Motor neuron (in vitro differentiated cells): ENCODE measurements at places on chromosomes 16 and 17. TPM values are rescaled to one million over a fixed set of nuclear protein-coding genes. Genes with fewer than 3 reads are reported as not detected.

DNA sequence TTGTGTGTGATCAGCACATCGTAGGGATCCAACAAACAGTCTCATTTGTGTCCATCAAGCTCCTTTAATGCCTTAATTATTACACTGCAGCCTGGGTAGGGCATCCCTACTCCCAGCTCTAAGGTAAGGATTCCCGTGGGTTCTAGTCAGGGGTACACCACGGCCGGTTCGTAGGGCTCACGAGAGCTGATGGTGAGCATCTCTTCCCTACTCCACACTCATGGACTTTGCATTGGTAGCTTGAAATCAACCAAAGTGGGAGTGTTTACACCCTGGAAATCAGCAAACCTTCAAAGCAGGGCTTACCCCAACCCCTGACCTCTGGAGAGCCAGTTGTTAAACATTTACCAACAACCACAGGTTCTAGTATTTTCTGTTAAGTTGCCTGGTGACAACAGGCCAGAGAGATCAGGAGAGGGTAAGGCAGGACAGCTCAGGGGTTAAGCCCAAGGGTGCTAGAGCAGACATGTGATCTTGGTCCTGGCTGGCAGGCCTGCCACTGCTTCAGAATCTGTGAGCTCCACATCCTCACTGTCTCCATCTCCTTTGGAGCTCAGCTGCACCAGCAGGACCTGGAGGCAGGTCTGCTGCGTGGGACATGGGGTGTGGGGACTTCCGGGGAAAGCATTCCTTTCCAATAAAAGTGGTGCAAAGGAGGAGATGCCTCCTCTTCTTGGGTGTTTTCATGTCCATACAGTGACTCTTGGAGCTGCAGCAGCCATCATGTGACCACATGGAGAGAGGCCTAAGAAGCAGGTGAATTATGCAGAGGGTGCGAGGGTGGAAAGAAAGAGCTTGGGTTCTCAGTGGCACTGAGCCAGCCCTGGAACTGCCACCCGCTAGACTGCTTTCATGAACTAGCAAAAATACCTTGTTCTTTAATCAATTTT is 36.1 kb upstream of the ZCCHC14 start:
- no peak for ATAC-seq

DNA sequence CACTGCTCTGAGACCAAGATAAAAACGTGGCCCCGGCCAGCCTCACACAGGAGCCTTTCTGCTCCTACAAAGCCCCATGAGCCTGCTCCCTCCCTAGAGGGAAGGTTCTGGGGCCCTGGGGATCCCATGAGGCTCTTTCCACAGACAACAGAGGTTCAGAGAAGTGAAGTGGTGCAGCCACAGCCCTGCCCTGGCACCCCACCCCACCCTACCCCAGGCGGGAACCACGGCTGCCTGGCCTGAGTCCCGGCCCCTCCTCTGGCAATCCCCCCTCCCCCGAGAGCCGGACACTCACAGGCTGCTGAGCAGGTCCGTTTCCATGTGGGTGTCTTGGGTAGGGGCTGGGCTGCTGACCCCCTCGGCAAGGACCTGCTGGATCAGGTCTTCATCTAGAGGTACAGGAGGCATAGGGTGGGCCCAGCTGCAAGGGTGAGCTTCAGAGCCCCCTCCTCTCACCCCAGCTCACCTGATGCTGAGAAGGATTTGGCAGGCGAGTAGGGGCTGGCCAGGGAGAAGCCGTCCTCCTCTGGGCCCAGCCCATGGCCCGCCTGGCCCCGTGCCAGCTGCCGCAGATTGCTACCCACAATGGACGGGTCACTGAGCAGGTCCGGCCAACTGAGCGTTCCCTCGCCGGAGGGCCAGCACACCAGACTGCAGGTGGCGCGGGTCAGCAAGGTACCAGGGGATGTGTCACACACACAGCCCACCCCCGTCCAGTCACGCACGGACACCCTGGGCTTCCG is 38.7 kb downstream of the PKD1 start:
- no peak for ATAC-seq

Gene ZNF624
- 2.6 and 3.0 TPM in 2 replicates for total RNA-seq

Gene PABPN1L
- total RNA-seq = 0.80 TPM in 1 of 2 replicates, not detected in the other

DNA sequence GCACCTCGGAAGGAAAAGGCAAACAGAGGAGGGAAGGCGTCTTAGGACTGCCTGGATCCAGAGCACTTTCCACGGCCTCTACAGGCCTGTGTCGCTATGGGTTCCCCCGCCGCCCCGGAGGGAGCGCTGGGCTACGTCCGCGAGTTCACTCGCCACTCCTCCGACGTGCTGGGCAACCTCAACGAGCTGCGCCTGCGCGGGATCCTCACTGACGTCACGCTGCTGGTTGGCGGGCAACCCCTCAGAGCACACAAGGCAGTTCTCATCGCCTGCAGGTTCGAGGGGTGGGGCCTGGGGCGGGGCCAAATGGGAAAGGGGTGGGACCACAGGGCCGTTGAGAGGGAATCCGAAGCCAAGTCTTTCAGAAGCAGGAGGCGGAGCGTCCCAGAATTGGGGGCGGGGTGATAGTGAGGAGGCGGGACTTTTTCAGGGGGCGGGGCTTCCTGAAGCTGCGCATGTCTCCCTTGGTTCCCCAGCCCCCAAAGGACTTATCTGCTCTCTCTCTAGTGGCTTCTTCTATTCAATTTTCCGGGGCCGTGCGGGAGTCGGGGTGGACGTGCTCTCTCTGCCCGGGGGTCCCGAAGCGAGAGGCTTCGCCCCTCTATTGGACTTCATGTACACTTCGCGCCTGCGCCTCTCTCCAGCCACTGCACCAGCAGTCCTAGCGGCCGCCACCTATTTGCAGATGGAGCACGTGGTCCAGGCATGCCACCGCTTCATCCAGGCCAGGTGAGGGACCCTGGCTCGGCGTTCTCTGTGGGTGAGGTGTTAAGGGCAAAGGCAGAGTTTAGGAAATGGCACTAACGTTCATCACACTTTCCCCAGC is 939 bp downstream of the BCL6B start:
- peak; percentile 79 for ATAC-seq

Gene ST6GALNAC1
- not detected in 2 replicates for total RNA-seq

Gene GLIS2
- 10.2 and 10.5 TPM in 2 replicates for total RNA-seq

Gene SMIM5
- total RNA-seq = 2.8 and 3.0 TPM in 2 replicates
